Upper lobe of right lung (tissue), 1 donor: ENCODE measurements at places on chromosomes 3 and 15. TPM values are rescaled to one million over a fixed set of nuclear protein-coding genes. Genes with fewer than 3 reads are reported as not detected.
A peak's percentile ranks its signal among the peaks of the same experiment; 100 is the strongest.

DNA sequence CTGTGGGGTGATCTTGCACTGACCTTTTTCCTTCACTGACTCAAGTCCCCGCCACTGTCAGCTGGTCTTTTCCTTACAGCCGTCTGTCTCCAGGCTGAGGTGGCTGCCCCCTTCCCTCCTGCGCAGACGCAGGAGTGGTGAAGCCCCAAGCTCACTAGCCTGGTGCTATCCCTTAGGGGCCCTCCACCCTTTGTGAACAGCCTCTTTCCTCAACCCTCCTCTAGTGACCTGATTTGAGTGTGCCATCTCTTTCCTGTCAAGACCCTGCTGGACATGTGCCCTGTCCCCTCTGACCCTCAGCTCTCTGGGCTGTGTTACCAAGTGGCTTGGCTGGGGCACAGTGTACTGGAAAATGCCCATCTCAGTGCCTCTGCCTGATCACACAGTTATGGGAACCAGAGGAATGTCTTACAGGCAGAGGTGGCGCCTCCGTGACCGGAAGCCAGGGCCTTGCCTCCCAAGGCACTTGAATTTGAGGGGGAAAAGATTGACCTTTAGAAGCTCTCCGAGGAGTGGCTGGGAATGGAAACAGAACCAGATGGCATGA, 8.7 kb downstream of the KBTBD13 start:
- no peak overlapping the region for H3K4me3 ChIP-seq
- H3K4me1 ChIP-seq, result peaks cover 77% of the 10 kb centered on the region
- H3K27ac ChIP-seq, result peak overlapping the region; percentile 86
- peak; percentile 68 for DNase-seq
- H3K27me3 ChIP-seq, result no peaks in the 10 kb centered on the region

GRCh38 chr15:79831604-79832003, 65.2 kb downstream of the MTHFS start:
- no peaks in the 10 kb centered on the region for H3K36me3 ChIP-seq
- H3K4me3 ChIP-seq, result no peak overlapping the region
- DNase-seq, result no peak
- H3K4me1 ChIP-seq, result no peaks in the 10 kb centered on the region
- no peak overlapping the region for H3K27ac ChIP-seq
- H3K27me3 ChIP-seq, result no peaks in the 10 kb centered on the region

- H3K27me3 ChIP-seq, result peaks cover 53% of the 10 kb centered on the region
- H3K4me3 ChIP-seq, result peak overlapping the region; percentile 45
- DNase-seq, result peak; percentile 84
- no peak overlapping the region for H3K27ac ChIP-seq
These were observed 16.7 kb upstream of the SOX2 start for GRCh38 chr3:181694805-181695660.

- no peaks in the 10 kb centered on the region for H3K36me3 ChIP-seq
- DNase-seq, result no peak
- H3K27ac ChIP-seq, result no peak overlapping the region
- no peaks in the 10 kb centered on the region for H3K4me1 ChIP-seq
These were observed 165.0 kb downstream of the GMNC start for GRCh38 chr3:190697502-190697830.

GRCh38 chr15:85539491-85539890, 159.1 kb downstream of the AKAP13 start:
- no peak for DNase-seq
- peaks cover 64% of the 10 kb centered on the region for H3K4me1 ChIP-seq
- peaks cover 6% of the 10 kb centered on the region for H3K36me3 ChIP-seq
- H3K4me3 ChIP-seq, result no peak overlapping the region
- no peak overlapping the region for H3K27ac ChIP-seq
- no peaks in the 10 kb centered on the region for H3K27me3 ChIP-seq

GRCh38 chr15:81242778-81243177, 46.1 kb downstream of the IL16 start:
- DNase-seq, result no peak
- H3K27ac ChIP-seq, result no peak overlapping the region
- no peak overlapping the region for H3K4me3 ChIP-seq
- no peaks in the 10 kb centered on the region for H3K4me1 ChIP-seq
- no peaks in the 10 kb centered on the region for H3K27me3 ChIP-seq

GRCh38 chr15:86849558-86850285, 770.1 kb downstream of the AGBL1 start:
- no peak overlapping the region for H3K4me3 ChIP-seq
- H3K4me1 ChIP-seq, result no peaks in the 10 kb centered on the region
- H3K27ac ChIP-seq, result no peak overlapping the region
- no peaks in the 10 kb centered on the region for H3K36me3 ChIP-seq

UROC1 gene
- not detected for total RNA-seq
